ENCODE measurements at places on chromosomes 7 and 10.

DNA sequence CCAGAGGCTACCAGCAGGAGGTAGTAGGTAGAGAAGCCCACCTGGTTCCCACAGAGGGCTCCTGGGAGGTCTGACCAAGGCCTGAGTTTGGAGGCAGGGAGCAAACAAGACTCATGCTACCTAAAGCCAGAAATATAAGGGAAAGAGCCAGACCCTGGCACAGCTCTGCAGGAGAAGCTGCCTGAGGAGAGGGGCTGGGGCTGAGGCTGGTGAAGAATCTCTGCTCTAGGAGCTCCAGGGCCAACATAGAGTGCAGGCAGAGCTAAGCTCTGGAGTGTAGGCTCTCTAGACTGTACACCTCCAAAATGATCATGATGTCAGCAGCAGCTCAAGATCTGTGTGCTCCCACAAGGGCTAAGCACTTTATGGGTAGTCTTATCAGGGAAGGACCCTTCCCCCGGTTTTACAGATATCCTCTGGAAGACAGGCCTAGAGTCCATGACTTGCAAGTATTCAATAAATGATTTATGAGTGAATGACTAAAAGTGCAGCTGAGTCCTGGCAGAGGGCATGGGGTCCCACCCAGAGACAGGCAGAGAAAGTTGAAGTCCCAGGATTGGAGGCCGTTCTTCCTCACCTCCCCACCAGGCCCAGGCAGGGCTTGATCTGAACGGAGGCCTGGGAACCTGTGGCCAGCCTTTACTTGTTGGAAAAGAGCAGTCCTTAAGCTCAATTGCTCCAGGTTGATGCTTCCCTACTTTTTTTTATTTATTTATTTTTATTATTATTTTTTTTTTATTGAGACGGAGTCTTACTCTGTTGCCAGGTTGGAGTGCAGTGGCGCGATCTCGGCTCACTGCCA, 71.5 kb upstream of the LRRC4 start:
- DNase-seq, result no peak

GRCh38 chr7:40220421-40220911, 85.7 kb downstream of the SUGCT start:
- DNase-seq, result no peak

DNA sequence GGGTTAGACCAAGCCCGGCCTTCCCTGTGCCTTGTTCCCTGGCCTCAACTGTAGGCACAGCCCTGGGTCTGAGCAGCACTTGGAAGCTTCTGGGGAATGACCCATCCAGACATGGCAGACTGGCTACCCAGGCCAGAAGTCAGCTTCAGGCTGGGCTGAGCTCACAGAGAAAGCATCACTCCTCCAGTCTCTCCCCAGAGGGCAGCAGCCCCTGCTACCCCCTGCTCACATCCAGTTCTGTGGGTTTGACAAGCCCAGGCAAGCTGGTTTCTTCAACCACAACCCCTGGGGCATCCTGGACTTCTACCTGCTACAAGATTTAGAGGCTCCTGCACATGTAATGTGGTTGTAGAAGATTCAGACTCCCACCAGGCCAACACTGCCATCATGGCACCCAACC, 9.0 kb downstream of the C10orf71 start:
- no peak for DNase-seq

DNA sequence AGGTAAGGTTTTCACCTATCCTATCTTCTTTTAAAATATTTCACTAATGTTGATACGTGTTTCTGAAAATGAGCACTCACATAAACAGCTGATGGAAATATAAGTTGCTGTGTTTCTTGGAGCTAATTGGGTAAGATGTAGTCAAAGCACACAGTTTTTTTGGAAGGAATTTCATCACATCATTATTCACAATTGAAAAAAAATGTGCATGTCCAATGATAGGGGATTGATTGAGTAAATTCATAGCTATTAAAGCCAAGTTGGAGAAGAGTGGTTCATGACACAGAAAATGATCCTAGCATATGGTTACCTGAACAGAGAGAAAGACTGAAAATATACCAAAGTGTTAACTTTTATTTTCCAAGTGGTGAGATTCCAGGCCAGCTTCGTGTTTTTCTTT, 29.6 kb downstream of the GLI3 start:
- no peak for DNase-seq

- DNase-seq, result no peak
Measured at GRCh38 chr7:131970602-131971001, 414.2 kb upstream of the PODXL start.

GRCh38 chr7:6508950-6509349, 42.3 kb downstream of the GRID2IP start:
- DNase-seq, result no peak

DNA sequence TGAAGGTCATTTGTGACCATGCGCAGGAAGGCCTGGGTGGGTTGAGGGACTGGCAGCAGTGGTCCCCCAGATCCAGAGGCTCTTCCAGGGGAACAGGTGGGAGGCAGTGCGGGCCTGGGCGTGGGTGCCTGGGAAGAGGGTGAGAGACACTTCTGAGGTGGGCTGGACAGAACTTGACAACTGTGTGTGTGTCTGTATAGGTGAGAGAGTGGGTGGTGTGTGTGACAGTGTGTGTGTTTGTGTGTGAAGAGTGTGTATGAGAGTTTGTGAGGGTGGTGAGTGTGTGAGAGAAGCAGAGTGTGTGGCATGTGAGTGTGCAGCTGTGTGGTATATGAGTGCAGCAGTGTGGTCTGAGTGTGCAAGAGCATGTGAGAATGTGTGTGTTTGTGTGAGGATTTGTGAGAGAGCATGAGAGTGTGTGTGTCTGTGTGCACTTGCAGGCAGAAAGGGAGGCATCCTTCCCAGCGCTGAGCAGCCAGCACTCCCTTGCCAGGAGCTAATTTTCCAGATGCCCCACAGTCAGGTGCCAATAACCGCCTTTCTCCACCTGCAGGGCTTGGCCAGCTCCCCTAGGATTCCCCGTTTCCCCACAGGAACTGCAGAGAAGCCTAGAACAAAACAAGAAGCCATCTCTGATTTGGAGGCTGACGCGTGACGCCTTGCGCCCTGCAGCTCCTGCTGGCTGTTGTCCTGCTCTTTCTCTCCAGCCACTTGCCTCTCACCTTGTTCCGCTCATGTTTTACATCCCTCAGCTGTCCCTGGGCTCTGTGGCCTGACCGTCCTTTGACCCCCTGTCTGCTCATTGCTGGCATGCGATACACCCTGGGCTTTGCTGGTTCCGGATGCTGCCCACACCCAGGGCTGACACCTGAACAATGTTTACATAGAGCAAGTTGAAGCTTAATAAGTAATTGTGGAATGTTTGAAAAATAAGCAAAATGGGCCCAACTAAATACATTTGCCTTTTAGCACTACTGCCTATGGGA, 88.0 kb downstream of the TMEM178B start:
- DNase-seq, result no peak

GRCh38 chr7:48067475-48067874, 21.6 kb upstream of the UPP1 start:
- no peak for DNase-seq

GRCh38 chr7:140902303-140902953, 22.3 kb downstream of the BRAF start:
- DNase-seq, result peak; percentile 8

GRCh38 chr10:4647109-4647785, 178.8 kb upstream of the AKR1E2 start:
- DNase-seq, result no peak

GRCh38 chr7:114297121-114297520, 117.5 kb upstream of the FOXP2 start:
- no peak for DNase-seq

DNA sequence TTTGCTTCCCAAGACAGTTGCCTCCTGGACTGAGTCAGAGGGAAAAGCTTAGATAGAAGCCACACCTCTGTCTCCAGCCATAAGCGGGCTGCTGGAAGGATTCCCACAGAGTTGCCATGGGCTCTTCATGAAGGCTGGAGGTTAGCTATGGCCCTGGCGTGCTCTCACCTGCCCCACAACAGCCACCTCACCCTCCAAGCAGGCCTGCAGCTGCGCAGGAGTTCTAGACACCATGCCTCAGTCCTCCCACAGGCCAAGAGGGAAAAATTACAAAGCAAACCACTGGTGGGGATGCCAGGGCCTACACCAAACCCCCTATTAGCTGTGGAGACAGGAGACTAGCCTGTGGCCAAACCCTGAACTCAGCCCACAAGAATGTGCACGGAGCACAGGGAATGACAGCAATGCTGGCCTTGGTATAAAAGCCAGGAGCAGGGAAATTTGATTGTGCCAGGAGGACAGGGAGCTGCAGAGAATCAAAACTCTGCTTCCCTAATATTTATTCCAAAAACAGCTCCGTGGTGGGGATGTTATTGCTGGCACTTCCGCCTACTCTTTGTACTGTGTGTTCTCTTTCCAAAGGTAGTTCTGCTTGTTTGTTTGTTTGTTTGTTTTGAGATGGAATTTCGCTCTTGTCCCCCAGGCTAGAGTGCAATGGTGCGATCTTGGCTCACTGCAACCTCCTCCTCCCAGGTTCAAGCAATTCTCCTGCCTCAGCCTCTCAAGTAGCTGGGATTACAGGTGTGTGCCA, 60.3 kb upstream of the STK17A start:
- DNase-seq, result no peak

- no peak for DNase-seq
Measured at GRCh38 chr7:56007891-56008290, 43.4 kb downstream of the PSPH start.

DNA sequence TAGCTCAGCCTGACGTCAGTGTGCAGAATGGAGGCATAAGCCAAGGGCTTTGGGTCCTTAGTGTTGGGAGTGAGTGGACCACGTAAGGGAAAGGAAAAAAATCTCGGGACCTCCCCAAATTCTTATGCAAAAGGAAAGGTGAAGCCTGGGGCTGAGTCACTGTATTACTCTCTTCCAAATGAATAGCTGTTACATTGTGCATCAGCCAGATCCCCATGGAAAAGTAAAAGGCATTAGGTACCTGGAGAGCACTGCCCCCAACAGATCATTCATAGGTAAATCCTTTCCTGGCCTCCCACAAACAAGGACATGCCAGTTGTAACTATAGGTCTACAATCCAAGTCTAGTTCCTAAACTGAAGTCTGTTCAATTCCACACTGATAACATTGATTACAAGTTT, 170.5 kb downstream of the C1GALT1 start:
- DNase-seq, result no peak

DNA sequence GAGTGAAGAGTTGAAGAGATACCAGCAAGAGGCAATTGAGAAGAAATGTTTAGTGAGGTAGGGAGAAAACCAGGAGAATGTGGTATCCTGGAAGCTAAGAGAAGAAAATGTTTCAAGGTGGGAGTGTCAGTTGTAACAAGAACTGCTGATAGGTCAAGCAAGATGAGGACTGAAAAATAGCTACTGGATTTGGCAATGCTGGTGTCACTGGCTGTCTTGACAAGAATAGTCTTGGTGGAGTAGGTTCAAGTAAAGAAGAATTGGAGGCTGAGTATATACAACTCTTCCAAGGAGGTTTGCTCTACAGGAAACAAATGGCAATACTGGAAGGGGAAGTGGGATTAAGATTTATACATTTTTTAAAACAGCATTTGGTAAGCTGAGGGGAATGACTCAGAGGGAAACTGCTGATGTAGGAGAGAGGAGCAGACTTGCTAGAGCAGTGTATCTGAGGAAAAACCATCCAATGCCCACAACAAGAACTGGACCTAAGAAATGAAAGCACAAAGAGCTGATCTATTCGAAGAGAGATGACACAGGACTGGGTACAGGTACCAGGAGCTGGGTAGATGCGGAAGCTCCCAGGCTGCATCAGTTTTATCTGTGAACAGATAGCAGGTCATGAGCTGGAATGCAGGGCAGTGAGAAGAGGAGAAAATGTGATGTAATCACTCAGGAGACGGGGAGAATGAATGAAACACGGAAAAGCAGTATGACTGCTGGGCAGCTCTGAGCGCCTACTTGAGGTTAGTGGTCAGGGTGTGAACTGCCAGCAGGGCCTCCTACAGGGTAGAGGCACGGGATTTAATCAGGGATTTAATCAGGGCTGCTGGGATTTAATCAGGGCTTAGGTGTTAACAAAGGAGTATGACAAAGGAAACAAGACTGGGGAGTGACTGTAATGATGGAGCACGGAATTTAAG, 34.5 kb downstream of the FAM25A start:
- DNase-seq, result no peak

- DNase-seq, result no peak
Measured at GRCh38 chr10:88237896-88238614, 345.1 kb downstream of the RNLS start.

DNA sequence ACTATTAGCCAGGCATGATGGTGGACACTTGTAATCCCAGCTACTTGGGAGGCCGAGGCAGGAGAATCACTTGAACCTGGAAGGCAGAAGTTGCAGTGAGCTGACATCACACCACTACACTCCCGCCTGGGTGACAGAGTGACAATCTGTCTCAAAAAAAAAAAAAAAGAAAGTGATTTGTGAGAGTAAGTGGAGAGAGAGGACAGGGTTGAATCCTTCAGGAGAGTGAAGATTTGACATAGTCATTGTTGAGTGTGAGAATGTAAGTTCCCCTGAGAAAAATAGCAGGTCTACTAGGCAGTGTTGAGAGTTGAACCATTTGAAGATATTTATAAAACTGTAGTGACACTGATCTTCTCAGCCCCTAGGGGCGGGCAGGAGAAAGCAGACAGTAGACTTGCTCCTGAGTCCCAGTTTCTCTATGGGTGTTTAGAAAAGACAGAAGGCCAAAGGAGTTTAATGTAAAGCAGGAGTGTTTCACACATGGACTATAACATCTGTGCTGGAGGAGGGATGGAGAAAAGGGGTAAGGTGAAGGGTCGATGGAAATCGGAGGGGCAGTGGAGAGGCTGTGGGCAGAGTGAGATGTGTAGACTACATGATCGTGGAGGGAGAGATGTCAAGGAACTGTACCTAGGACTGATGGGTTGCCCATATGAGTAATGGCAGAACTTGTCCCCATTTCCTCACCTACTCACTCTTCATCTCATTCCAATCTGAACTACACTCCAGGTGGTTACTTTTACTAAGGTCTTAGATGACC, 13.7 kb upstream of the LAMB4 start:
- no peak for DNase-seq

- DNase-seq, result no peak
Measured at GRCh38 chr7:134968110-134968509, 18.2 kb upstream of the AGBL3 start.

- no peak for DNase-seq
Measured at GRCh38 chr7:47326220-47326619, 255.7 kb downstream of the TNS3 start.

- no peak for DNase-seq
Measured at GRCh38 chr10:62233356-62234076, 35.1 kb downstream of the RTKN2 start.

DNA sequence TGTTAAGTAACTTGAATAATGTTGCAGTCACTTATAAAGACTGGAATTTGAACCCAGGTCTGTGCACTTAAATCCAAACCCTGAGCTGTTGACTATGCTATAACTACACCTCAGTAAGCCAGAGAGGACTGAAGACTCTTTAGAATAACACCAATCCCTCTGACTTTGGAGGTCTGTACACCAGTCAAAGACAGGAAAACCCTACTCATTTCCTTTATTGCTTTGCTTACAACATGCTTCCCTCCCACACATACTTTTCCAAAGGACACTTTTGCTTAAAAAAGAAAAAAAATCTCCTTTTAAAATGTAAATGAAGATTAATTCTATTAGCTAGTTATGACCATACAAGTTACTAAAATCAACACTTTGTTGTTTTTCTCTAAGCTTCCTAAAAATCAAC, 184.7 kb upstream of the KCTD7 start:
- no peak for DNase-seq

All from activated CD4-positive, alpha-beta T cell treated with anti-CD3 and anti-CD28 coated beads, Interleukin-2, amount 50 U/mL, for 24 hours (primary cell).